SK-N-MC (cell line): ENCODE measurements at places on chromosomes 1 and 21.

GRCh38 chr1:201053155-201053860, 29.8 kb upstream of the KIF21B start:
- no peak for DNase-seq

DNA sequence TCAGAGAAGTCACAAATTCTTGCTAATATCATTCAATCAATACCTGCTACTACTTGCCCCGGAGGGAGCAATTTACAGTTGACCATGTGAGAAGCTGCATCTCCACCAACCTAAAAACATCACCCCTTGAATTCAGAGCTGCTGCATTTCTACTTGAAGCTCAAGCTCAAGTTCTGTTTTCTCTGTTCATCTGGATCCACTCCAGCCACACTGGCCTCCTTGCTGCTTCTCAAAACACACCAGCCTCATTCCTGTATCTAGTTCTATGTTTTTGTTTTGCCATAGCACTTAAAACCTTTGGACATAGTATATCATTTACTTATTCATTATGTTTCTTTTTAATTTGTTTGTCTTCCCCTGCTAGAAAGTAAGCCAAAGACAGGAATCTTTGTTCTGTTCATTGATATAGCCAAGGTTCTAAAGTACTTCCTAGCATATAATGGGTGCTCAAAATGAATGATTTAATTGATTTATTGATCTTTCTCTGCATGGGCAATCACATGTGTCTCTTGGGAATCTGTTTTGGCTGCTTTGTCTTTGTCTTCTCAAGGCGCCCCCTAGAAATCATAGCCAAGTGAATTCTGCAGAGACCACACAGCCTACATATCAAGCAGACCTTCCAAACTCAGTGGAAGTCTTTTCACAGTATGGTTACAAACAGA, 23.6 kb downstream of the SYF2 start:
- no peak for DNase-seq

DNA sequence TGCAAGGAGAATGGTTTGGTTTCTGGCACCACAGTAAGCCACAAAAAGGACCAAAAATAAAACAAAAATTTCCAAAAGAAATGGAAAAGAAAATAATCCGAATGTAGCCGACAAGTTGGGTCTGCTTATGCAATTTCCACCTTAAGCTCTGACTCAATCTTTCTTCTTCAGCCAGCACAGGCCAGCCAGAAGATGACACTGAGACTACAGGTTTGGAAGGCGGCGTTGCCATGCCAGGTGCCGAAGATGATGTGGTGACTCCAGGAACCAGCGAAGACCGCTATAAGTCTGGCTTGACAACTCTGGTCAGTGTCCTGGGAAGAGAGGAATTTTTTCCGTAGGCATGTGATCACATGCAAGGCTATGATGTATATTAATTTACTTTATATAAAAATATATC, 23.4 kb downstream of the PDPN start:
- no peak for DNase-seq

DNA sequence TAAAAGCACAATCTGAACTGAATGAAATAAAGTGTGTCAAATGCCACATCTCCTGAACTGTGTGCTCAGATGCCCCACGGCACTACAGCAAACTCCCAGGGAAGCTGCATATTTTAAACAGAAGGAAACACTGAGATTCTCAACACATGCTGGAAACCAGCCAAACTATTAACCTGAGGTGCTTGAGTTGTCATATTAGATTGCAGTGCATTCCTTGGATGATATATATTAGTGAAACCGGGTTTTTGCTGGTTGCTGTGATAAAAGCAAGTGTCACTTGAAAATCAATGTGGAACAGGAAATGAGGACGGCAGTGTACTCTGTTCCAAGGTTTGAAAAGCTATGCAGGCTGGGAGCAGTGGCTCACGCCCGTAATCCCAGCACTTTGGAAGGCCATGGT, 8.7 kb downstream of the SYNJ1 start:
- peak; percentile 83 for DNase-seq

- DNase-seq = no peak
Measured at GRCh38 chr1:51997974-51998382, 7.5 kb upstream of the RAB3B start.

- no peak for DNase-seq
Measured at GRCh38 chr1:110159168-110159567, 8.9 kb downstream of the SLC6A17 start.

DNA sequence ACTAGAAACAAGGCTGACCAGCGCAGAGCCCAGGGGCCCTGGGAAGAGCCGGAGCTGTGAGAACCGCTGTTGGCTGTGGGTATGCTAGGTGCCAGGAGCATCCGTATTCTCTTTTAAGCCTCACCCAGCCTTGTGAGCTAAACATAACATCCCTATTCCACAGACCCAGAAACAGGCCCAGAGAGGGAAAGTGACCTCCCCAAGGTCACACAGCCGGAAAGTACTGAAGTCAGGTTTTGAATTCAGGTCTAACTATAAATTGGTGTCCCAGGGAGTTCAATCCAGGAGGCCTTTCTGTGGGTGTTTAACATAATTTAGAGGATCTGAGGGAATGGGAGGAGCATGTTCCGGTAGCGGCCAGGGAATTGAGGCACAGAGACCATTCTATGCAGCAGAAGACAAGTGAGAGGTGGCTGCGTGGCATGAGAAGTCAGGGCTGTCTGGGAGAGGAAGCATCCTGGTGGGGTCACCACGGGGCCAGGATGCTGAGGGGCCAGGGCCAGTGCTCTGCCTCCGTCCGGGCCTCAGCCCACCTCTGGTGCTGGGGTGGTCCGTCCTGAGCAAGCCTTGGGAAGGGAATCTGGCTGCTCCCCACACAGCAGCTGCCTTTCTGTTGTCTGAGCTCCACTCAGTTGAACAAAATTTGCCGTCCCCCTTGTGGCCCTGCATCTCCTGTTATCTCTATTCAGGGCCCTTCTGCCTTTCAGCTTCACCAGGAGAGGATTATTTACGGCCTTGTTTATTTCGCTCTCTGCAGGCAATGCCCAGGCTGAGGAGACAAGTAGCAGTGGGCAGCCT, 338.8 kb upstream of the VAMP3 start:
- no peak for DNase-seq

DNA sequence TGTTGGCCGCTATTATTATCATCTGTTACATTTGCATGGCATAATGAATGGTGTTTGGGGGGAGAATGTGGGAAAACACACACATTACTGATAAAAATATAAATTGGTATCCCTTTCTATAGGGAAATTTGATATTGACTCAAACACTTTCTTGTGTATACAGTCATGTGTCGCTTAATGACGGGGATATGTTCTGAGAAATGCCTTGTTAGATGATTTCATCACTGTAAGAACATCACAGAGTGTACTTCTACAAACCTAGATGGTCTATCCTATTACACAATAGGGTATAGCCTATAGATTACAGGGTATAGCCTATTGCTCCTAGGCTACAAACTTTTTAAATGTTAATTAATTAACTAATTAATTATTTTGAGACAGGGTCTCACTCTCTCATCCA, 67.2 kb upstream of the B3GALNT2 start:
- no peak for DNase-seq
